Activated CD4-positive, alpha-beta T cell treated with anti-CD3 and anti-CD28 coated beads for 48 hours (primary cell): ENCODE measurements at places on chromosomes 4 and X.

- DNase-seq = no peak
Observed at GRCh38 chr4:74018771-74019170, 19.7 kb downstream of the CXCL3 start.

- DNase-seq = no peak
Observed at GRCh38 chr4:139525414-139525813, 30.6 kb downstream of the SETD7 start.

GRCh38 chrX:24023972-24024669 lies 2.9 kb downstream of the KLHL15 start:
- DNase-seq = no peak

DNA sequence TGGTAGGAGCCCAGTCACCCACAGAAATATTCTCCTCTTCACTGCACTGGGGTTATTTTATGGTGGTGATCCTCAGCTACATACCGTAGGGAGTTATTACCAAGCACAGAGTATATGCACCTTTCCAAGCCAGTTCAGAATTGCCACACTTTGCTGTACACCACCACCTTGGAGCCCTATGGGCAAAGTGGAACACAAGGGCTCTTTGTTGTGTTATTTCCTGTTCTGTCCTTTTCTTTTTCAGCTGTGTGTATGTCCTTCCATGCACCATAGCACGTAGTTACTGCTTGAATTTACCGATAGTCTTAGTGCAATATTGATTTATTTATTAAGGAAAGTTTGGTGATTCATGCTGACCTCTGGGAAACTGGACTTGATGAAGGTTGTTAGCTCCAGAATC lies 8.3 kb downstream of the RNF128 start:
- DNase-seq = no peak

DNA sequence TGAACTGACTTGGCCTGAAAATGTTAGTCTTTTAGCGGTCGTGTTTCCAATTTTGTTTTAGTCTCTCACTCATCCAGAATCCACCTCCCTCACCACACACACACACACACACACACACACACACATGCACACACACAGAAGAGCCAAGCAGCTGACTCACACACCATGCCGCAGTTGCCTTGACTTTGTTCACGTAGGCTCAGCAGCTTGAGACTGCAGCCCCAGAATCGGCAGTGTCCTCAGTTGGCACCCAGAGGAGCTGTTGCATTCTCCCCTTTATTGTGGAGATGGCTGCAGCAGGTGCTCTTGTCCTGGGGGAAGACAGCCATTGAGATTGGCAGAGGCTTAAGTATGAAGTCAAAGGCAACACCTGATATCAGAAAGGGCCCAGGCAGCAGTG lies 20.9 kb upstream of the XPNPEP2 start:
- no peak for DNase-seq

- no peak for DNase-seq
Observed at GRCh38 chrX:147079457-147079856, 264.9 kb upstream of the CXorf51A start.

GRCh38 chr4:184891816-184892397 lies 66.1 kb upstream of the ACSL1 start:
- DNase-seq = no peak
